ENCODE measurements at places on chromosomes 4 and X. TPM values are rescaled to one million over a fixed set of nuclear protein-coding genes. Genes with fewer than 3 reads are reported as not detected.
A peak's percentile ranks its signal among the peaks of the same experiment; 100 is the strongest.

DCUN1D4 gene
- total RNA-seq, result 48.6 TPM

KCTD8 gene
- 1.7 TPM for total RNA-seq

DNA sequence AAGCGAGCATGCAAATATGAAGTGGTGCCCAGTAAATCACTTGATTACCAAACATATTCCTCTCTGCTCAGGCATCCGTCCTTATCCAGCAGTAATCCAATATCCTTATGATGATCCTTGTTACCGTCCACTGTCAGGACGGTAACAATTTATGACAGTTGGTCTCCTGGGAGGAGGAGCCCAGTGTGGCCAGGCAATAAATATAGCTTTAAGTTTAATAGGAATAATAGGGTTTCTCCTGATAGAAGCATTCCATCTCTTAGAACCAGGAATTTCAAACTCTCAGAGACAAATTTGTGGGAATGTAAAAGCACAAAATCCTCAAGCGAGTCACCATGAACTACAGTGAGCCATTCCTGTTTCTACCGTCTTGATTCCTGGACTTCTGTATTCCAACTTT, 171.2 kb upstream of the IL15 start:
- no peaks in the 10 kb centered on the region for H3K27me3 ChIP-seq
- no peaks in the 10 kb centered on the region for H3K4me1 ChIP-seq
- H3K4me3 ChIP-seq, result no peak overlapping the region
- H3K36me3 ChIP-seq, result no peaks in the 10 kb centered on the region
- DNase-seq, result no peak

- peaks cover 5% of the 10 kb centered on the region for H3K36me3 ChIP-seq
- H3K27ac ChIP-seq, result peak overlapping the region; percentile 87
- no peaks in the 10 kb centered on the region for H3K27me3 ChIP-seq
- no peak for DNase-seq
Measured at GRCh38 chrX:71533516-71533850, 579 bp downstream of the OGT start.

GRCh38 chr4:156312261-156312847, 358.7 kb upstream of the CTSO start:
- no peaks in the 10 kb centered on the region for H3K27me3 ChIP-seq
- no peaks in the 10 kb centered on the region for H3K36me3 ChIP-seq
- H3K4me1 ChIP-seq, result peaks cover 18% of the 10 kb centered on the region
- H3K4me3 ChIP-seq, result no peak overlapping the region
- DNase-seq, result no peak
- H3K27ac ChIP-seq, result peak overlapping the region; percentile 54

GRCh38 chr4:103994059-103994458, 274.3 kb upstream of the TACR3 start:
- H3K36me3 ChIP-seq, result no peaks in the 10 kb centered on the region
- H3K27me3 ChIP-seq, result no peaks in the 10 kb centered on the region
- DNase-seq, result no peak
- H3K27ac ChIP-seq, result no peak overlapping the region
- H3K4me1 ChIP-seq, result peaks cover 10% of the 10 kb centered on the region

GRCh38 chr4:76035141-76035540, 729 bp downstream of the CXCL11 start:
- no peaks in the 10 kb centered on the region for H3K36me3 ChIP-seq
- no peaks in the 10 kb centered on the region for H3K4me1 ChIP-seq
- H3K27me3 ChIP-seq, result no peaks in the 10 kb centered on the region
- H3K27ac ChIP-seq, result no peak overlapping the region
- H3K4me3 ChIP-seq, result no peak overlapping the region

- no peaks in the 10 kb centered on the region for H3K4me1 ChIP-seq
- peak overlapping the region; percentile 59 for H3K4me3 ChIP-seq
- peak overlapping the region; percentile 74 for H3K27ac ChIP-seq
- no peaks in the 10 kb centered on the region for H3K36me3 ChIP-seq
Measured at GRCh38 chr4:56530269-56531148, 24.9 kb downstream of the ARL9 start.

DNA sequence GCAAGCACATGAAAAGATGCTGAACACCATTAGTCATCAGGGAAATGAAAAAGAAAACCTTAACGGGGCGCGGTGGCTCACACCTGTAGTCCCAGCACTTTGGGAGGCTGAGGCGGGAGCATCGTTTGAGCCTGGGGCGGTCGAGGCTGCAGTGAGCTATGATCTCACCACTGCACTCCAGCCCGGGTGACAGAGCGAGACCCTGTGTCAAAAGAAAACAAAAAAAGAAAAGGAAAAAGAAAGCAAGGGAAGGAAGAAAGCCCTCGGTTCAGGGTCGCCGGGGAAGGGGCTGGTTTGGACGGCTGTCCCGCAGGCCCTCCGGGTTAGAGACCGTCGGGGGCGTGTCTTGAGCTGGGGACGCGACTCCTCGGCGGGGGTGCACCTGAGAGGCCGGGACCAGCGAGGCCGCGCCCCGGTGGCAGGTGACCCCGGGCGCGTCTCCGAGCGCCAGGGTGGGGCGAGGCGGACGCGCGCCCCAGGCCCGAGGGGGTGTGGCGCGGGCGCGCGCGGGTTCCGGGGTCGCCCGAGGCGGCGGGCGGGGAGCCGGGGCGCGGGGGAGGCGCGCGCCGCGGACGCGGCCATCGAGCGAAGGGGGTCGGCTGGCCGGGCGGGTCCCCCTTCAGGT, 478 bp upstream of the PLXNA3 start:
- H3K4me3 ChIP-seq, result peak overlapping the region; percentile 76
- H3K27me3 ChIP-seq, result no peaks in the 10 kb centered on the region

DNA sequence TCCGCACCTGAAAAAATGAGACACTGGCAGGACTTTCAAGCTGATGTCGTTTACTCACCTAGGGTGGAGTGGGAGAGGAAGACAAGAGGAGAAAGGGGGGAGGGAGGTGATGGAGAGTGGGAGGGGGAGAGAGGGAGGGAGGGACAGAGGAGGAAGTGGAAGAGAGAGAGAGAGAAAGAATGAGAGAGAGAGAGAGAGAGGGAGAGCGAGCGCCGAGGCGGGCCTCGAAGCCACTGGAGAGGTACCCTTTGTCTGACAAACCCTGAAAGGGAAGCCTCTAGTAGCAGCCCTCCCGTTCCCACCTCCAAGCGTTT, 296 bp upstream of the ADGRL3 start:
- H3K4me1 ChIP-seq, result peaks cover 34% of the 10 kb centered on the region
- peak overlapping the region; percentile 55 for H3K4me3 ChIP-seq
- H3K36me3 ChIP-seq, result no peaks in the 10 kb centered on the region
- H3K27me3 ChIP-seq, result peaks cover 17% of the 10 kb centered on the region
- DNase-seq, result no peak

Measured in sigmoid colon (tissue), 7 donors.